Coronary artery (tissue), 2 donors: ENCODE measurements at places on chromosomes 11 and 22.

DNA sequence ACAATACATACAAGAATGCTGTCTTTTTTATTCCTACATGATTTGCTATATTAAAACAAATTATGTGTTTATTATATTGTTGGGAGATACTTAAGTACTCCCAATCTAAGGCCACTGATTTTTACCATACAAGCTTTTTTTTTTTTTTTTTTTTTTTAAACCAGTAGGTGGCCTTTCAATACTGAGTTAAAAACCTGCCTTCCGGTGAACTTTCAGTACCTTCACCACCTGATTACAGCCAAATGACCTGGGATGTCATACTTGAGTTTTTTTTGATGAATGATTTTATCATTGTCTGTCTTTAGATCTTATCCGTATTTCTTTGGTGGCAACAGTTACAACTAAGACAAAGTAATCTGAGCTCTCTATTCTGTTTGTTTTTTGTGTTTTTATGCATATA, 94.0 kb upstream of the FOLH1 start:
- no peak for DNase-seq

DNA sequence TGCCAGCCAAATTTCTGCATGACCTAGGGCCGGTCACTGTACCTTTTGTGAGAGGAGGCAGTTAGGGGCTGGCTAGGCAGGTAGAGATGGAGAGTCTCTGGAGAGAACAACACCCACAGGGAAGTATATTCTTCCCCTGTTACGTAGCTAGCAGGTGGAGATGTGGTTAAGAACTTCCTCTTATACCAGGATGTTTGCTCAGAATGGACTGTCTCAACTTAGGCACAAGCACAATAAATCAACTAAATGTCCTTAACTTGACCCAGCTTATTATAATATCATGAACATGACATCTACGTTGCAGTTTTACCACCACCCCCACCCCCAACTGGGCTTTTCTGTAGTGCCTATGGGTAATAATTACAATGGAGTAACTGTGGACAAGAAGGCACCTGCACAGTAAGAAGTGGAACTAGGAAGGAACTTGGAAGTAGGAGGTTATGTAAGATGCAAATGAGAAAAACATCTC, 60.7 kb upstream of the MPEG1 start:
- no peak for DNase-seq

DNA sequence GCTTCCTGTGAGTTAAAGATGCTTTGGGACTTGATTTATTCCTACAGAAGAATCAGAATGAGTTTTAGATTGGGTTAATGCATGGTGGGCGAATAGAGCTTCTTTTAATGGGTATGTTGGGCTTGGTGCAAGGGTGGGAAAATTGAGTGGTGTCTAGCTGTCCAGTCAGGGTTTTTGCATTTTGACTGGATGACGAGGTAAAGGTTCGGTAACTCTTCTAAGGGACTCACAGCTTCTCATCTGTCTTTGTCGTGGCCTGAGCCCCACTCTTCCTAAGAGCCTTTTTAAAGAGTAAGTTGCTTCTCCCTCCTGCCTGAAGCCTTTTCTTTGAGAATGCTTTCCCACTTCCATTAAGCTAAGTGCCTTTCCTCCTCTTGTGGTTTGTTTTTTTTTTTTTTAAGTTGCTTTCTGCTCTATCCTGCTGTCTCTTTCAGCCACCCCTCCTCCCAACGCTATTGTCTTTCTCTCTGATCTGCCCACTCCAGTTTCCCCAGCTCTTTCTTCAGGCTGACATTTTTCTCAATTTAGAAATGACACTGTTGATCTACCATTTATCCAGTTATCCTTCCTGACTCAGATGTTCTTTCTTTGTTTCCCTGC, 1.1 kb downstream of the DPF2 start:
- no peak for DNase-seq

GRCh38 chr11:123183391-123184099, 11.5 kb downstream of the CLMP start:
- DNase-seq, result no peak

- DNase-seq, result peak; percentile 77
Measured at GRCh38 chr11:27423125-27423524, 49.5 kb downstream of the LGR4 start.

DNA sequence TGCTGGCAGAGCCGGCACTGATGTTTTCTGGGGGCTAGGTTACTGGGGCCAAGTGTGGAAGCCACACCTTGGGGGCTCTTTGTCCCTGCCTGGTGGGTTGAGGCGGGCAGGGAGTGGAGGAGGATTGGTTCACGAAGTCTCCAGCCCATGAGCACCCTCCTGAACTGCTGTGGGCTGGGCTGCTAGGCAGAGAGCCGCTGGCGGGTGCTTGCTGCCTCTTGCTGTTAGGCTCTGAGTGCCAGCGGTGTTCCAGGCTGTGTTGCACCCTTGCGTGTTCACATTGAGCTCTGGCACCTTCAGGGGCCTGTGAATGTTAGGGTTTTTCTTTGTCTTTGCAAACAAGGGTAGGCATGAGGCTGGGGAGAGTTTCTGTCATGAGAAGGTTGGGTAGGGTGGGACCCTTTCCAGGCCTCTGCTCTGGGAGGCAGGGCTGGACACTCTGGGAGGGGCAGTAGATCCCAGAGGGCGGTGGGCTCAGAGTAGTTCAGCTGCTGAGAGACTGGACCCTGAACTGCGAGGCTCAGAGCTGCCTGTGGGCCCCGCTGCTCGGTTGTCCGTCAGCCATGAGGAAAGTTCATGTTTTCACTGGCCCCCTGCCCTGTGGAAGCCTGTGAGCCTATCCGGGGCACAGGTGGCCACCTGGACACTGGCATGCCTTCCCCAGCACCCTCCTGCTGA, 24.0 kb upstream of the TMEM191C start:
- no peak for DNase-seq

- no peak for DNase-seq
Measured at GRCh38 chr11:35856756-35857155, 87.1 kb upstream of the LDLRAD3 start.

- DNase-seq, result no peak
Measured at GRCh38 chr11:72519220-72519881, 85.0 kb upstream of the CLPB start.

GRCh38 chr11:21295508-21295907, 626.1 kb downstream of the NELL1 start:
- no peak for DNase-seq

GRCh38 chr11:80362563-80363340, 921.9 kb upstream of the TENM4 start:
- DNase-seq, result no peak

DNA sequence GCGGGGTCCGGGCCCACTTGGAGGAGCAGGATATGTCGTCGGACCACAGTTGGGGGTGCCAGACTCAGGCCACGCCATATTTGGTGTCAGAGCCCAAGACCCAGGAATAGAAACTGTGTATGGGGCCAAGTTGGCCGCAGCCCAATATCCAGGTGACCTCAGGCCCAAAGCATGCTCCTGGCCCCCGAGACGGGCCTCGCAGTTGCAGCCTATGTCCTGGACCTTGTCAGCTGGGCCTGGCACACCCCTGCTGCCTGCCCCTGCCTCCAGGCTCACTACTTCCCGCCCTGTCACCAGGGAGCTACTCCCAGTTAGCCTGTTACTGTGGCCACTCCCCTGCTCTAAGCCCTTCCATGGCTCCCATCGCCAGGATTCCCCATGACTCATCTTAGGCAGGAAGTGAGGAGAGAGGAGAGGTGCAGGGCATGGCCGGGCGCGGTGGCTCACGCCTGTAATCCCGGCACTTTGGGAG, 23.1 kb downstream of the A4GALT start:
- DNase-seq, result peak; percentile 97

GRCh38 chr11:64910451-64911093, 6.4 kb downstream of the ATG2A start:
- no peak for DNase-seq

DNA sequence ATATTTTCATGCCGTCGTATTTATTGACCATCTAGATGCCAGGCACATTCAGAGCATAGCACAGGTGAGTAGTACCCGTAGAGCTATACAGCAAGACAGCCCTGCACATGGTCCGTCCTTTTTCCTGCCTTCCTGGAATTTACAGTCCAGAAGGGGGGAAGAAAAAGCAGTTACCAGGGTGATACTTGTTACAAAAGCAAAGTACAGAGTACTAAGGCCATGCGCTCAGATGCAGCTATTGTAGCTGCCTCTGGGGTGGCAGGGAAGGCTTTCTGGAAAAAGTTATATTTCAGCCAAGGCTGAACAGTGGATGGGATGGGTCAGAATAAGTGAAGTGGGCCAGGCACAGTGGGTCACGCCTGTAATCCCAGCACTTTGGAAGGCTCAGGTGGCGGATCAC, 36.2 kb downstream of the JHY start:
- no peak for DNase-seq

DNA sequence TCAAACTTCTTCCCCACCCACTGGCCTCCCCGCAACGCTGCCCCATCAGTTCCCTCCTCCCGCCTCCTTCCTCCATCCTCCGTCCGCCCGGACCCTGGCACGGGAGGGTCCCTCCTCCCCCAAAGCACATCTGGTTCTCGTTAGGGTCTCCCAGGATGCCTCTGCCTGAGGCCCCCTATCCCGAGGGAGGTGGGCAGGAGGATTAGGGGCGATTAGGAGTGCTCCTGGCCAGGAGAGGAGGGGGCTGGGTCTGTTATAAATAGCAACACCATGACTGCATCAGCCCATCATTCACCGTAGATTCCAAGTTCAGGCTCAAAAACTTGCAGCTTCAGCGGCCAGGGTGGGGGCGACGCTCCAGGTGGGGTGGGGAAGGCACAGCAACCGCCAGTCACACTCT, 10.4 kb downstream of the MYRF start:
- no peak for DNase-seq

DNA sequence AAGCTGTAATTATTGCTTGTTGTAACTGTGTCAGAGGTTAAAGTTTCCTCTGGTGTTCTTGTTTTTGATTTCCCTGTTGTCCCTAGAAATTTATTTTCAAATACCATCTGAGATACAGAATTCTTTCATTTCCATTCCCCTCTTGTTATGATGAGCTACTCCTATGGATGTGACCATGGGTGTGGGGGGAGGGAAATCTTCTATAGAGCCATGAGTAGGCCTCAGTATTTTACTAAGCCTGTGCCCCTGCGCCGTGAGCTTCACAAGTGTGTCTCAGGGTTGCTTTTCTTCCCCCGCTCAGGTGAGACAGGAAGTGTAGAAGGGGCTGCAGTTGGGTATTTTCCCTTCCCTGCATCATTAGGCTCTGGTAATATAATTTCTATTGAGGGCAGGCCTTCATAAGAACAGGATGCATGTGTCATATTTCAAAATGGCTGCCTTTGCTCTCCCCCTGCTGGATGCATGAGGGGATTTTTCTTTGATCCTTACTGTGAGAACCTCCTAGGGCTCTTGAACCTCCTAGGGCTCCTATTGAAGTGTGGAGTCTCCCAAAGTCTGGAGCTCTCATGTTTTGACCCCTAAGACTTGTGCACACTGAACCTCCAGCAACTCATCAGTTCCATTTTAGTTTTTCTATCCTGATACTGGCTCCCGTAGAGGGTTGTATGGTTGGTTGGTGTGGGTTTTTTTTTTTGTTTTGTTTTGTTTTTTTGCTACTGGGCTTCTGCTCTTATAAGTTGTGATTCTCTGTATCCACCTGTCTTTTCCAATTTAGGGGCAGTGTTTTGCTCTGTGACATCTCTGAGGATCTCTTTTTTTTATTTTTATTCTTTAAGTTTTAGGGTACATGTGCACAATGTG, 658.2 kb downstream of the NTM start:
- DNase-seq, result no peak

- no peak for DNase-seq
Measured at GRCh38 chr22:44581096-44581435, 83.0 kb upstream of the RTL6 start.

- peak; percentile 93 for DNase-seq
Measured at GRCh38 chr11:64803158-64803845, at the start of gene MAP4K2. TSS of gene MAP4K2 (minus strand) at chr11:64803214. CDS start at chr11:64803149, 65 bp downstream.

- no peak for DNase-seq
Measured at GRCh38 chr22:49510718-49511117, 317.0 kb downstream of the BRD1 start.

- no peak for DNase-seq
Measured at GRCh38 chr11:133521502-133521901, 10.8 kb downstream of the OPCML start.

GRCh38 chr22:27613099-27614005, 188.2 kb downstream of the MN1 start:
- no peak for DNase-seq

- no peak for DNase-seq
Measured at GRCh38 chr11:22433094-22433455, 94.9 kb downstream of the SLC17A6 start.

- DNase-seq, result no peak
Measured at GRCh38 chr11:16266021-16266420, 90.3 kb downstream of the SOX6 start.

- no peak for DNase-seq
Measured at GRCh38 chr11:104823657-104824056, 74.6 kb downstream of the CASP12 start.

GRCh38 chr11:203945-204586, 3.1 kb downstream of the BET1L start:
- DNase-seq, result peak; percentile 70

DNA sequence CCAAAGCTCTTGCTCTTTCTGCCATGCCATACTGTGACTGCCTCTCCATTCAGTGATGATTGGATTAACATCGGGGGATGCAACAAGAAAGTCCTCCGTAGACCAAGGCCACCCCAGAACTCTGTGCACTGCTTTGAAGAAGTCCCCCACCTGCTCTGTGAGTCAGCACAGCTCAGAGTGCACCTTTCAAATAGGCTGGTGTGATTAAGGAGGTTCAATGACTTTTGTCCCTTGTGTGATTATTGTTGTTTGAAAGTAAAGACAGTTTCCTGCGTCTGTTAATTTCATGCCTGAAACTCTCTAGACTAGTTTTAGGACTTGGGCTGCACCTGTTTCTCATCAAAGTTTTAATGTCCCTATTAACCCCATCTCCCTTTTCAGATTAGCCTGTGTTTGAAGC, 33.0 kb upstream of the DBX1 start:
- no peak for DNase-seq

GRCh38 chr11:76234416-76235232, 28.3 kb upstream of the WNT11 start:
- DNase-seq, result no peak

DNA sequence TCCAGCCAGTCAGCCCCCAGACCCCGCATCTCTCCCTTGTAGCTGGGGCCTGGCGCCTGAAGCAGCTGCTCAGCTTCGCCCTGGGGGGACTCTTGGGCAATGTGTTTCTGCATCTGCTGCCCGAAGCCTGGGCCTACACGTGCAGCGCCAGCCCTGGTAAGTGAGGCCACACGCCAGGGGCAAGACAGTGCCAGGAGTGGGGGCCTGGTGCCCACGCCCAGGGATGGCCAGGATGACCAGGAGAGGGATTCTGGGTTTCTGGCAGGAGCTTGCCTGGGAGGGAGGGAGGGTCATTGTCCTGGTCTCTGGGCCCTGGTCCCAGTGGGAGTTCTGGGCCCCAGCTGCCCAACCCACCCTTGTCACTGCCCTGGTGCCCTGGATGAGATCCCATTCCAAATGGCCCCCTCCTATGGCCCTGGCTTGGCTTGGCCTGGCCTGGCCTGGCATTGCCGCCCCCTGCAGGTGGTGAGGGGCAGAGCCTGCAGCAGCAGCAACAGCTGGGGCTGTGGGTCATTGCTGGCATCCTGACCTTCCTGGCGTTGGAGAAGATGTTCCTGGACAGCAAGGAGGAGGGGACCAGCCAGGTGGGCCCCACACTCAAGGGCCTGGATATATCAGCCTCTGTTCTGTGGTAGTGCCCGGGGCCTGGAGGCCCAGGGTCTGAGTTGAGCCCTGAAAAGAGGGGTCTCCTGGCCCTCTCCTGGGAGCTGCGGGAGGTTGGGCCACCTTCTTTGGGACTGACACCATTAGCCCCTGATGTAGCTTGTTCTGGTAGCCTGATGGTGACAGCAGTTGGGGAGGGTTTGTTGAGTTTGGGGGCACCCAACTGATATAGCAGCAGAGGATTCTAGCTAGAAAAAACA, 3.7 kb downstream of the SLC39A13 start:
- no peak for DNase-seq

GRCh38 chr22:48331691-48332220, 1495.9 kb downstream of the BRD1 start:
- DNase-seq, result no peak
